ENCODE measurements at places on chromosomes 5 and 9. TPM values are rescaled to one million over a fixed set of nuclear protein-coding genes. Genes with fewer than 3 reads are reported as not detected.

SAPCD2 gene
- total RNA-seq: 3.4 TPM

TRIM14 gene
- 3.0 TPM for total RNA-seq

EFNA5 gene
- 1.6 TPM for total RNA-seq

FBXL7 gene
- 4.4 TPM for total RNA-seq

PSAT1 gene
- 98.9 TPM for total RNA-seq

ZFAND5 gene
- total RNA-seq: 35.8 TPM

DOCK2 gene
- total RNA-seq: 1.4 TPM

CKMT2 gene
- 0.28 TPM for total RNA-seq

SH3RF2 gene
- 1.1 TPM for total RNA-seq

HAPLN1 gene
- total RNA-seq: 0.56 TPM

Data from IMR-90 (cell line).